ENCODE measurements at places on chromosomes 11 and 22.

DNA sequence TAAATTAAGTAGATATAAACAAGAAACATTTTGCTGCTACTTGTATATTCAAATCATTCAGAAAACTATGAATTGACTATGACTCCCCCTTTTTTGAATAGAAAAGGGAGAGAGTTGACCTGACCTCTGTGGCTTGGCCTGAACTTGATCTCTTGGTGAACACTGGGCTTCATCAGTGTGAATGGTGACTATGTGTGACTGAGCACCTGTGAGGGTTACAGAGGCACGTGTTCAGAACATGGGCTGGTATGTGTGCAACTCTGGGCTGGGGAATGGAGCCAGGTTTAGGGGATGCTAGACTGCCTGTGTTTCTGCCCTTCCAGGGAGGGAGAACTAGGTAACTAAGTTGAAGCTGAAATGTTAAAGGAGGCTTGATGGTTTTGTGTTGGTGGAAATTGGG lies 29.2 kb downstream of the HSD17B12 start:
- no peak for DNase-seq

DNA sequence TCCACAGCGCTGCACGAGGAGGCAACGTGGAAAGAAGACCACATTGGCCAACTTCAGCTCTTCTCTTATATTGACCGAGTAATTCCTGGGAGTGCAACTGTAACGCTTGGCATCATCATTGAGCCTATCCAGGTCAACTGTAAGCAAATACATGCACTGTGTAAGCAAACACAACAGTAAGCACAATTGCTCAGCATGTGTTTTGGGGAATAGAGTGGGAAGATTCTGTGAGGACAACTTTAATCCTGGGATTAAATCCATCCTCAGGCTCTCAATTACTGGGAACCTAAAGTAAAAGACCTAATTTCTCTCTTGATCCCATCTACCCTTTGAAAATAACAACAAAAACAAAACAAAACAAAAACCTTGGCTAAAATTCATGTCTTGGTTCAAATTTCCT lies 109.5 kb upstream of the DDI1 start:
- no peak for DNase-seq

- DNase-seq = no peak
These were observed 34.1 kb downstream of the NUP50 start for GRCh38 chr22:45197606-45198462.

- peak; percentile 57 for DNase-seq
These were observed 14.4 kb upstream of the SERPINH1 start for GRCh38 chr11:75547617-75548058.

DNA sequence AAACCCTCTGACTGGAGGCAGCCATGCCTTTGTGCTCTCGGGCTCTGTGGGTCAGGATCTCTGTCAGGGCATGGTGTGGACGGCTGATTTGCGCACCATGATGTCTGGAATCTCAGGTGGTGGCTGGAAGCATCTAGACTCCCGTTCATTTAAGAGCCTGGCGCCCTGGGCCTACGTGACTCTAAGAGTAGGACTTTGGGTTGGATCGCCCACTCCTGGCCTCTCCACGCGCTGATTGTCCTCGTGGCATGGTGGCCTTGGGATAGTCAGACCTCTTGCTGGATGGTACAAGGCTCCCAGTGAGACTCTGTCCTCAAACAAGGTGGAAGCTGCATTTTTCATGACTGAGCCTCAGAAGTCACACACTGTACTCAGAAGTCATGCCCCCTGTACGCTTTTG lies 224.3 kb downstream of the TBC1D22A start:
- DNase-seq = no peak

DNA sequence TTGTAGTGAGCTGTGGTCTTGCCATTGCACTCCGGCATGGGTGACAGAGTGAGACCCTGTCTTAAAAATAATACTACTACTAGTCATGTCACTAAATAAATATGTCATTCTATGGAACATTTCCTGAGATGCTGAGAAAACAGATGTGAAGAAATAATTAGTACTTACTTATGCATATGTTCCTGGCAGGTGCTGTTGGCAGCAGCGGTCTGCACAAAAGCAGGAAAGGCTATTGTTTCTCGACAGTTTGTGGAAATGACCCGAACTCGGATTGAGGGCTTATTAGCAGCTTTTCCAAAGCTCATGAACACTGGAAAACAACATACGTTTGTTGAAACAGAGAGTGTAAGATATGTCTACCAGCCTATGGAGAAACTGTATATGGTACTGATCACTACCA lies 8.8 kb downstream of the ARCN1 start:
- no peak for DNase-seq

DNA sequence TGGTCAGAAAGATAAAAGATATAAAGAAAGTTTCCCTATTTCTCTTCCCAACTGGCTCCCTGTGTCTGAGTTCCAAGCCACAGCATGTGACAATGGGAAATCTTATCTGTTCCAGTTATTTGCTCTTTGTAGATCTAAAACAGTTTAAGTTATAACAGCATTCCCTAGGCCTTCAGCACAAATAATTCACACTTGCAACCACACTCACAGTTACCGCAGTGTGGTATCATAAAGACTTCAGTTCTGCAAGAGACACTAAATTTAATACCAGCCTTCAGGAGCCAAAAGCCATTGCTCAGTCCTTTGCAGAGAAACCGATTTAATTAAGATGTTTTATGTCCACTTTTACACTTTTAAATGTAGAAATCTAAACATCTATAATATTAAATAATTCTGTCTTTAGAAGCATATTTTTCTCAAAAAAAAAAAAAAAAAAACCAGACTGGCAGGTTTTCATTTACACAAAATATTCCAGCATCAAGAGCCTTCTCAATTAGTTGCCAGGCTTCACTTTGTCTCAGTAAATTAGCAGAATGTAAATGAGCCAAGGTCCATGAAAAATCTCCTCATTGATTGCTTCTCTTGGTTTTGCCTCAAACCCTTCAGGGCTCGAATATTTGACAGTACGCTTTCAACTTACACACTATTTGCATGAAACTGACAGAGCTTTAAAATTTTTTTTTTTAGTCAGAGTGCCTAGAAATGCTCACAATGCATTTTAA lies 300.0 kb upstream of the DDI1 start:
- DNase-seq = no peak

- no peak for DNase-seq
These were observed 906.7 kb upstream of the CHORDC1 start for GRCh38 chr11:91129596-91129995.

DNA sequence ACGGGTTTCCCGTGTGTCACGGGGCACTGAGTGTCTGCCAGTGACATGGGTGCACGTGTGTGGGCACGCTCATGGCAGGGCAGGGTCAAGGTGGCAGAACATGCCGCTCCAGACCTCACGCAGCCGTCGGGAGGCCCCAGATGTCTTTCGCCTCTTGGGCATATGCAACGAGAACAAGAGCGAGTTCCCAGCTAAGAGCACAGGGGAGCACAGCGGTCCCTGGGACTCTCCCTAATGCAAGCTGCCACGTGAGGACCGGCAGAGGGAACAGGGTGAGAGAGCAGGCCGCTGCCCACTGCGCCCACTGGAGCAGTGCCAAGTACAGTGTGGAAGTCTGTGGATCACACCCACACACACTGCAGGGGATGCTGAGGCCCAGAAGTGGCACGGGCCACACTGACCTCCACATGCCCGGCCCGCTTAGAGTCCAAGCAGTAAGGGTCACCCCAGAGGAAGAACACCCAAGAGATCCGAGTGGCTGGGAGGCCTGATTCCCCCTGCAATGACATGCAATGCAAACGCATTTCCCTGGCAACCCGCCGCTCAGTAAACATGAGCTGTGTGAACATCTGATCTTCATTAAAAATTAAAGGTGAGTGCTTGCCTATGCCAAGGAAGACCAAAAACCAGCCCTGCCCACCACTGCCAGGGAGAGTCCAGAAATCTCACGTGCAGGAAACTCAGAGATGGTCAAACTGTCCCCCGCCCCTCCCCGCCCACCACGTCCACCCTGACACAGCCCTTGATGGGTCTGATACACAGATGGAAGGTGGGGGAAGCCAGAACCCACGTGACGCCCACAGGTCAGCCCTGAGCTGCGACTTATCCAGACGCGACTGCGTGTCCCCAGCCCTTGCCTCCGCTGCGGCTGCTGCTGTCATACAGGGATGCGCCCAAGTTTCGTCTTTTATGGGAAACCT lies 11.7 kb downstream of the CERK start:
- no peak for DNase-seq

DNA sequence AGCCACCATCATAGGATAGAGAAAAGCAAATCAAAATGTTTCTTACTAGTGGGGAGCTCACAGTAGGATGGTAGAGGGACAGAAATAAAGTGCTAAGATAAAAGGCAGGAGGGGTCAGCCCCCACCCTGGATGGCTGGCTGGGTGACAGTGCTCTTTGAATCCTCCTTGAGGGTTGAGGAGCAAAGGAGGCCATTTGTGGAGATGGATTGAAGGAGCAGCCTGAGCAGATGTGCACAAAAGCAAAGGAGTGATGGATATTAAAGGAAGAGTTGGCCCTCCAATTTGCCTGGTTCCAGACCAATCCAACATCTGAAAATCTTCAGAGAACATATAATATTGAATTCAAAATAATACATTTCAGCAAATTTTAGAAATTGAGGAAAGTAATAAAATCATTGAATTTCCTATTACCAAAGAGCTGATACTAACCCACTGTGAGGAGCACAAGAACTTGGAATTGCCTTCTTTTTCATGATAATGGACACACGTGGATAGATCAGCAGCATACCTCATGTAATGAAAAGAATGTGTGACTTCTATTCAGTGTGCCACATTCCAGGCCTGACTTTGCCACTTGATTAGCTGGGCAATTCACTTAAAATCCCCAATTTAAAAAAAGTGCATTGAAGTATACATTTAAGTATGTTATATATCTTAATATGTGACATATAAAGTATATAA lies 287.0 kb downstream of the FAT3 start:
- no peak for DNase-seq

DNA sequence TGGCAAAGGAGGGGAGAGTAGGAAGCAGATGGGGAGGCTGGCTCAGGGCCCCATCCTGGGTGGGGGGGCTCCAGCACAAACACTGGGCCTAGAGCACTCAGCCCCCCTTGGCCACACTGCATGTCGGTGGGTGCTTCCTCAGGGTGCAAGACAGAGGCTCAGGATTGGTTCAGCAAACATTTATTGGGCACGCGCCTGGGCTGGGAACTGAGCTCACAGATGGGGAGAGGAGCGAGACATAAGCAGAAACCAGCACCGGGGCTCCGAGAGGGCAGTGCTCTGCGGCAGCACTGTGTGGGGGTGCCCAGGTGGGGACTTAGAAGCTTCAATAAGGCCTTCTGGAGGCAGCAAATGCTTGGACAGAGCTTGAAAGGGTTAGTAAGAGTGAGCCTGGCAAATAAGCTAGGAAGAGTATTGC lies 12.1 kb upstream of the EHD1 start:
- DNase-seq = no peak

DNA sequence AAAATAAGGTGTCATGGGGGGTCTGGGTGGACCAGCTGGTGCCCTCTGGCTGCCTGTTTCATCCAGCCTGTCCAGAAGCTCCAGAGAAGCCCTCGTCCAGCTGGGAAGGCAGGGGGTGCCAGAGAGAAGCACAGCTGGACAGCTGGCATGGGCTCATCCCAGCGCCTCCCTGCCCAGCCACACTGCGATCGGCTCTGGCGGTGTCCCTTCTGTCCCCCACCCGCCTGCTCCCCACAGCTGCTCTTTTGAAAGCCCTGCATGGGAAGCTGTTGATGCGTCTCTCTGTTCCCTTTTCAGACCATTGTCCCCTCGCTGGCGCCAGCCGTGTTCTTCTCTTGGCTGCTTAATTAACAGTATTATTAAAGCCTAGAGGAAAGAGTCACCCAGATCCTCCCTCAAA lies 86.5 kb downstream of the MN1 start:
- no peak for DNase-seq

DNA sequence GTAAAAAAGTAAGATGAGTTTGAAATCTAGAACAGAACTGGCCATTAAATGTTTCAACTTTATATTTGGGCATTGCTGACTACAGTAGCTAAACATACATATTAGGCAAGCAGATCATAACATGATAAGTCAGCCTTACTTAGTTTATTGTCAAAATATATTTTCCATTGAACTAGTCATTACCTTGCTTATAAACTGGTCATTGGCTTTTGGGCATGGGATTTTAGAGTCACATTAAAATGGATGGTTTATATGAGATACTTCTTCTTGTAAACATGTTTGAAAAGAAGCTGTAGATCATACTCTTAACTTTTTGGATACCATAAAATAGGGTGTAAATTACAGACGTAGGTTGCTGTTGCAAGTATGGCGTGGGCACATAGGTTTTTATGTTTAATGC lies 2.7 kb downstream of the HIPK3 start:
- no peak for DNase-seq

DNA sequence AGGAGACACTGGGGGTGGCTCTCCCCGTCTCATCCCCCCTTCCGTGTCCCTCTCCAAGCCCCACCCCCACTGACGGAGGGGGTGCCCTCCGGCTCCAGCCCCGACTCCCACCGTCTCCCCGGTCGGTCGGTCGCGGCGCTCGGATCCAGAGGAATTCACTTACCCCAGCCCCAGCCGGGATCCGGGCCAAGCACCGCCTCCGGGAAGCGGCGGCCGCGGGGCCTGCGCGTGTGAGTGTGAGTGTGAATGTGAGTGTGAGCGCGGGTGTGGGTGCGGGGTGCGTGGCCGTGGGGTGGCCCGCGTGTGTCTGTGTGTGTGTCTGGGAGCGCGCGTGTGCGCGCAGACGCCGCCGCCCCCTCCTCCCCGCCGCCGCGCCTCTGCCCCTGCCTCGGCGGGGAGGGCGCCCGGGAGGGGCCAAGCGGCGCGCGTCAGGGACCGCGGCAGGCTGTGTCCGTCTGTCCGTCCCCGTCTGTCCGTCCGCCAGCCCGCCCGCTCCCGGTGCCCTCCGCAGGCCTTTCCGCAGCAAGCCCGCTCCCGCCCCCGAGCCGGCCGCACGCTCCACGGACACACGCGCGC lies at the start of gene ELFN2:
Gene ELFN2 (minus strand): TSS at position 345 of the 576 bp plus-strand sequence. CDS start 51,945 bp downstream, outside the sequence.
- DNase-seq = no peak

DNA sequence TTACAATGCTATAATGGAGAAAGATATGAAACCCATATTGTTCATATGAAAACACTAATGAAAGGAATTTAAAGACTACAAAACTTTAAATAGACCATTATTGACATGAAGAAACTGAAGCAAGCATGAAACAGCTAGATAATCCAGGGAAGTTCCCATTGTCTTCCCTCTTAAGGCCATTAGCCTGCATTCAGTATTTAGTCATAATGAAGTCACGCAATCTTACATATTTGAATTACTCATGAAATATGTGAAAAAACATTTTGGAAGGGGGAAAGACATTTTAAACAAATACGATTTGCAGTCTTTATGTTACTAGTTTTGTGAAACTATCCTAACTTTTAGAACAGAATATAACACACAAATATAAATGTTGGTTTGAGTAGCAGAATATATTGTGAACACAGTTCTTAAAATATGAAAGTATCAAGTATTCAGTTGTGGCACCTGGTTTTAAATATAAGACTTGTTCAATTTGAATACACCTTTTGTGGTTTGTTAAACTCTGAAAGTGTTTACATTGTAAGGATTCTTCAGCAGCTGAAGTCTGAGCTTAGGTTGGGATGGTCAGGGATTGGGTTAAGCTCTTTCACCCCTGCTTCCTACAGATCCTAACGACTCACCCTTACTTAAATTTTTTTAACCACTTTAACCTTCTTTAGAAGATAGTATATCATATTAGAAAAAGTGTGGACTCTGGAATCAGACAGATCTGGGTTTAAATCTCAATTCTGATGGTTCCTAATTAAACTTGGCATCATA lies 500.3 kb upstream of the TENM4 start:
- DNase-seq = peak; percentile 54

Data from NCI-H226 (cell line).